ENCODE measurements at places on chromosomes 3 and 15.

GRCh38 chr15:70777170-70777926 lies 14.0 kb upstream of the UACA start:
- peak; percentile 38 for DNase-seq

DNA sequence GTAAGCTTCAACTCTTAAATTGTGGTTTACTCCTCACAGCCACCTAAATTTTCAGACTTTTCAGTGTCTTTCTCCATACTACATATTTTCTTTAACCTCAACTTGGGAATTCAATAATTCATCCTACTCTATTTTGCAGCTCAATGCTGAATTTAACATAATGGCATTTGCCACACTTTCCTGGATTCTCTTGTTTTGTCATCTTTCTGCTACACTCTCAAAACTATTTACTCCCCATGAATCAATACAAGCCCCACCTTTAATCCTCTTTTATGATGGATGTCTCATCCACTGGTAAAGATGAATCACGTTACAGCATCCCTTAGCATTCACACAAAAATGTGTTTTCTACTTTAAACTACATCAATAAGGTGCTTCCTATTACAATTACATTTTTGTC lies 19.6 kb upstream of the CHMP2B start:
- no peak for DNase-seq

GRCh38 chr3:69212411-69213160 lies 90.2 kb upstream of the LMOD3 start:
- peak; percentile 69 for DNase-seq

DNA sequence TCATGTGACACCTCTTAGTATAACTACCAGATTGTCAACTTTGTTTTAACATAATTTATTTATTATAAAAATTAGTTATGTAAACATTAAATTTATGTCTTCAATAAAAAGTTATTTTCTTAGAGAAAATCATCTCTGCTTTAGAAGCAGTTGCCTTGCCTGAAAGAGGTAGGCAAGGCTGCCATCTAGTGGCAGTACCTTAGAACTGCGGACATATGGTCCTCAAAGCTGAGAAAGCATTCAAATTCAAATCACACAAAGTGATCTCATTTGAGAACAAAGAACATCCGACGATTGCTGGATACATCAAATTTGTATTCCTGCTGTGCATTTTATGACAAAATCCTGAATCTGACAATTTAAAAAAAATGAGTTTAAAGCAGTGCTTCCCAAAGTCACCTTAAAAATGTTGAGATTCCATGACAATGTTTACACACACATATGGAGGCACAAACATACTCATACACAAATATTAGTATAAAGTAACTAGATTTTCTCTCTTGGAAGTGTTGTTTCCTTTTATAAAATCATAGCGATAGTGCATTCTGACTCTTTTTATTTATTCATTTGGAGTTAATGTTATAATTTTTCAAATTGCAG lies 617.4 kb downstream of the CADM2 start:
- DNase-seq: peak; percentile 67

DNA sequence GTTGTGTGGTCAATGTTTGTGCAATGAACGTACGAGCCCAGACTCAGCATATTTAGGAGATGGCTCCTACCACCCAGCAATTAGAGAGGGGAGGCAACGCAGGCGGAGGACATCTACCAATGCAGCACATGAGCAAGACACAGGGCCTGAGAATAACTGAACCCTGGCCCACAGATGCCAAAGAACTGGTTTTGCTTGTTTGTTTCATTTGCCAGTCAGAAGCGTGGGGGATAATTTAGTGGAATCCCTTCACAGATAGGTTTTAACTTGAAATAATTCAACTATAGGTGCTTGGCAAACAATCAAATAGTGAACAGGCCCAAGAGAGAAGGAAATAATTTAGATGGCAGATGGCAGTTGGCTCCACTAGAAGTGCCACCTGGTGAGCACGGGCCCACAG lies 54.8 kb downstream of the LIPC start:
- no peak for DNase-seq

GRCh38 chr3:112084980-112085705 lies 1.0 kb upstream of the C3orf52 start:
- no peak for DNase-seq

DNA sequence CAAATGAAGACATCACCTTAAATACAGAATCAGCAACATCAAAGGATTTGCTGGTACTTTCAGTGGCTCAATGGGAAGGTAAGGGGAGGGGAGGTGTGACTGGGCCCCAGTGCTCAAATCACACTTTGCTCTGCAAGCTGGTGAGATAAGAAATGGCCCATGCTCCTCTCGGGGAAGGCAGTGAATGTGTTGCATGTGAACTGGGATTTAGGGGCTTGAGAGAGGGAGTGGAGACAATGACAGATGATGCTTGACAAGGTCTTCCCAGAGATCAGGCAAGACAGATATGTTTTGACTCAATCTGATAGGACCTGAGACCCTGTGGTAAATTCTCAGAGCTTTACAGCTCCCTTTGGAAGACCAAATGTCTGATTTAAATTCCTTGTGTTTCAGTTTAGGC lies 233.0 kb upstream of the PROK2 start:
- DNase-seq: no peak

DNA sequence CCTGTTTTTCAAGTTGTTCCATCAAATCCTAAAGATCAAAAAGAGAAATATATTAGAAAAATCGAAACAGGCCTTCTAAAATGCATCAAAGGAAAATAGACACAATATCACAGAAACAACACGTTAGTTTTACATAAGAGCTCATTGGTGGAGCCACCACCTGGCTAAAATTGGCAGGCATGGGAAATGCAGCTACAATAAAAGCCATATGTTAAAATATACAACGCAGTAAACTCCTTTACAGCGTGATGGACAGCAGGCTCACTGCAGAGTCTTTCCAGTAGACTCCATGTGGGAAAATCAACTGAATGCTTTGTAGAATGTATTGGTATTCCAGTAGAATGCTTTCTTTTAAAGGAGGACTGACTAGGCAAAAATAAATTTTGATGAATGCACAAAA lies 40.9 kb upstream of the MYO5C start:
- no peak for DNase-seq

DNA sequence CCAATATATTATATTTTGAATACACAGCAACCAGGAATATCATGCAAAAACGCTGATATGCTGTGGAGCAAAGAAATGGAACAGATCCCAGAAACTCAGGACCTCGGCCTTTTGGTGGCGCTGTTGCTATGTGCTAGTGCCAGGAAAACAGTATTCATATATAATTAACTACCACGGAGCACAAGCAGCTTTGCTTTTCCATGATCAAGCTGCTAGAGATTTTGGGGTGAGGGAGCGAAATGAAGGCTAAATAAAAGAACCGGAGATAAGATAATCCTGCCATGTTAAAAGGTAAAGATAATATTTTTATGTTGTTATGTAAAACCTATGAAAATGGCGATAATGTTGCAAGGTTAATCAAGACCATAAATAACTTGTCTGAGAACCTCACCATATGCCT lies 157.7 kb upstream of the FAM3D start:
- peak; percentile 52 for DNase-seq

- no peak for DNase-seq
Observed at GRCh38 chr3:89572261-89572660, 464.8 kb downstream of the EPHA3 start.

DNA sequence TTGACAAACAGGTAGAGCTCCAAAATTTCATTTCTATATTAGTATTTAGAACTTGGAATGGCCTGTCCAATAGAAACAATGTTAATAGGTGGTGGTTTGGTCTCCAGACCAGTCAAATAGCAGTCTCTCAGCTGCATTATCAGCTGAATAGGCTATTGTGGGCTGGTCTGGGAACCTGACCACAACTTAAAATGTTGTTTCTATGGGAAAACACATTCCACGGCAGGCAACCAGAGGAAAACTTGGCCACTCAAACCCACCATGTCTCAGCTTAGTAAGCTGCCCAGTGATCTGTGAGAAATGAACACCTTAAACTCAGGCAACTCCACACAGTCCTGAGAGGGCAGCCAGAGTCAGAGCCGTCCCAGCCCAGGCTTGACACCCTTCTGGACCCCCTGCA lies 20.4 kb downstream of the FBN1 start:
- DNase-seq: no peak

- no peak for DNase-seq
Observed at GRCh38 chr3:38229036-38229435, 36.6 kb upstream of the SLC22A13 start.

- DNase-seq: no peak
Observed at GRCh38 chr15:59158701-59159034, 48.0 kb upstream of the LDHAL6B start.

DNA sequence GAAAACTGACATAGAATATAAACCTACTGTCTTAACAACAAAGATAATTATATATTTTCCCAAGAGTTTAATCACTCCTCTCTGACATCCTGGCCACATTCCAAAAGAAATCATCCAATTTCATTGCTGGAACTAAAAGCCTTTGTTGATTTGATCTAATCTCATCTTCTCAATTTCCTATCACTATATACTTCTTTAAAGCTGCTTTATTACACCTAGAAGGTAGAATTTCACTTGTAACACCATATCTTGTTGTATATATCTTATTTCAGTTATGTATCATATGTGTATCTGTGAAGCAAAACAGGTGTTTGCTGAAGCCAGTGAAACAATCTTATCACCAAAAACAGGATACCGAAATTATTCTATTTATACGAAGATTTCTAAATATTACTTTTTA lies 740.2 kb downstream of the ROBO1 start:
- DNase-seq: no peak

DNA sequence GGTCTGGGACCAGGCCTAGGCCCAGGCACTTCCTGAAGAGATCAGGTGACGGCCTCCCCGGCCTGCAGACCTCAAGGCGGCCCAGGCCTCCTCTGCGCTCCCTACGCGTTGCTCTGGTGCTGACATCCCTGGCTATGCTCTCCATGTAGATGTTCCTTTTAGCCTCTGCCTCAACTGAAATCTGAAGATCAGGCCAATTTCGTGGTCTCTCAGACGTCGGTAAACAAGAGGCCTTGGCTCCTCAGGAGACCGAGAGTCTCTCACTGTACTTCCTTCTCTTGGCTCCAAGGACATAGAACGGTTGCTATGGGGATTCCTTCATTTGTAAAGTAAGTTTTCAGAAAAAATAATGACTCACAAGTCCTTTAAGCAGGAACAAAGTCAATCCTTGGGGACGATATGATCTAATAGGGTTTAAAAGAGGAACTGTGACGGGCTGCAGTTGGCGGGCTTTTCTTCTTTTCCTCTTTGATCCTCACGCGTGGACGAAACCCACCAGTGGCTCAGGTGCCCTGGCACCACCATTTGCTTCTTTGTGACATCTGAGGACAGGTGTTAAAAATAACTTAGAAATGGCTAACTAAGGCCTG lies 55.6 kb upstream of the CGNL1 start:
- DNase-seq: no peak

- DNase-seq: no peak
Observed at GRCh38 chr3:184132945-184133344, 2.2 kb upstream of the EIF2B5 start.

DNA sequence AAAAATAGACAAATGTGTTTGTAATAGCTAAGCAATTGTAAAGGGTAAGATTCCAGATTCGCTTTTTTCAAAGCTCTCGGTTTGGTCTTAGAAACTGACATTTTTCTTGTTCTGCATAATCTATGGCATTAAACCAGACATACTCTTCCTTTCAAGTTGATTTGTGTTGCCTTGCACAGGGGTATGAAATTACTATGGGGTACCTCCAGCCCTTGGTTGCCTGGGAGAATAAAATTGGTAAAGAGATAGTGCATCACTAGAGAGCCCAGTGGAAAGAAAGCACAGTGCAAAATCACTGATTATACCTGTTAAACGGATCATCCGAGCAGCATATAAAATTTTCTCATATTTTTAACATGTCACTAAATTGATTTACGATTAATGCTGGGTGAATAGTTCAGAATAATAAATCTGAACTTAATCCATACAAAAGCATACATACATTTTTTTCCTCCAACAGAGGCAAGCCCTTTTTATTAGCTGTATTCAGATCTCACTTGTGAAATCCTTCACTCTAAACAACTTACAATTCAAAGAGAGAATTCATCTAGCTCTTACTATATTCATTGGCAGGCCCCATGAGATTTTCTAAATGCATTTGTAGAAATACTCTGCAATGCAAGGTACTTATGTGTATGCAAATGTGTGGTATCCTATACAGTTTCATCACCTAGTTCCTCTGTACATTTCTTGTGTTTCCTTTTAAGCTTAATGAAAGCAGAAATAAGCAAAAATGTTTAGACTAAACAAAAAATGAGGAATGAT lies 224.4 kb downstream of the ROBO1 start:
- no peak for DNase-seq

- no peak for DNase-seq
Observed at GRCh38 chr3:16385151-16385550, 120.1 kb downstream of the OXNAD1 start.

- no peak for DNase-seq
Observed at GRCh38 chr15:55074431-55074830, 122.3 kb downstream of the RSL24D1 start.

GRCh38 chr3:11220230-11220629 lies 52.0 kb upstream of the ATG7 start:
- no peak for DNase-seq

- peak; percentile 75 for DNase-seq
Observed at GRCh38 chr15:84749111-84749991, 959 bp downstream of the ZNF592 start.

- DNase-seq: no peak
Observed at GRCh38 chr15:70588613-70589012, 174.7 kb downstream of the UACA start.

Measured in GM12865 (cell line).